Mesenchymal stem cell (in vitro differentiated cells and primary cell): ENCODE measurements at places on chromosomes 6 and 20.

DNA sequence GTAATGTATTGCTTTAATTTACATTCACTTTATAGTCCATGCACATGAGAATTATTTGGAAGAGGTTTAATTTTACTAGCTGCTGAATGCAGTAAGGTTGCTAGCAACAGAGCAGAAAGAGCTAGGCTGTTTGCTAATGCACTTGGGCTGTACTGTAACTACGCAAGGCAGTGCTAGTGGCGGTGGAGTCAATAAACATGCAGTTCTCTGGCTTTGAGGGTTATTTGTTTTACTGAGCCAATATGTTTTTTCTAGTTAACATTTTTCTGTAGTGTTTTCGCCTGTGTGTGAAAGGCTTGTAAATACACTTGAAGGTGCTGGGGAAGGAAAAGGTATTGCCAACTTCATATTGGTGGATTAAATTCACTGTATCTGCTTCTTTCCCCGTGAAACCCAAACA is 112.8 kb downstream of the BTBD3 start:
- no peaks in the 10 kb centered on the region for H3K4me1 ChIP-seq
- H3K27me3 ChIP-seq, result no peaks in the 10 kb centered on the region
- H3K4me3 ChIP-seq, result no peak overlapping the region
- DNase-seq, result no peak

DNA sequence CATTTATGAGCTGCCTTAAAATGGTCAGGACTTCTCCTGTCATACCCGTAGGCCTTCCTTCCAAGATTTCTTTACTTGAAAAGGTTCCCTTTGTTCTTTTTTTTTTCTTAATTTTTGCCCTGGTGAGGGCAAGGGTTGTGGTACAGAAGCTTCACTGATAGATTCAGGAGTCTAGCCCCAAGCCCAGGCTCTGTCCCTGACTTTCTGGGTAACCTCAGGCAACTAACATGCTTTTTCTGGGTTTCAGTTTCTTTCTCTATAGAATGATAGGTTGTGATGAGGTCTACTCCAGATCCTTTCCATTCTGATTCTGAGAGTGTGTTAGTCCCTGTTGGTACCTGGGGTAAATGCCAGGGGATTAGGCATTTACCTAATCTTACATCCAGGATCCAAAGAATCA is 21.2 kb downstream of the SNPH start:
- DNase-seq, result no peak
- no peak overlapping the region for H3K4me3 ChIP-seq

DNA sequence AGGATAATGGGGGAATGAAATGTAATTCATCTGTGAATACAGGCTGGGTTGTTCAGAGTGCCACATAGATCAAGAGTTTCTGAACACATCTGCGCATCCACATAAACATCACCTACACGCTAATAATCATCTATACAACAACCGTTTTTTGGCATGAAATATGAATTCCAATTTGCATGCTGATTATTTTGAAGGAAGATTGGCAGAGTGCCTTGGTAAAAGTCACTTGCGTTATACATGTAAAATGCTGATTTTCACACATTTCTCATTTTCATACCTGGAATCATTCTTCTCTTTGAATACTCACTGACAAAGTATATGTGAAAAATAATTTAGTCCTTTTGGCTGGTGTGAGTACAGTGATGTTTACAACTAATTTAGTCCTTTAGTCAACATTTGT is 17.7 kb downstream of the COL9A1 start:
- peaks cover 12% of the 10 kb centered on the region for H3K4me1 ChIP-seq
- no peaks in the 10 kb centered on the region for H3K36me3 ChIP-seq
- peaks cover 74% of the 10 kb centered on the region for H3K27me3 ChIP-seq
- no peak overlapping the region for H3K27ac ChIP-seq

- no peak for DNase-seq
- H3K27ac ChIP-seq, result no peak overlapping the region
- peaks cover 59% of the 10 kb centered on the region for H3K36me3 ChIP-seq
- H3K4me3 ChIP-seq, result no peak overlapping the region
- H3K27me3 ChIP-seq, result no peaks in the 10 kb centered on the region
Measured at GRCh38 chr20:63696306-63696627, 185 bp upstream of the TNFRSF6B start.

GRCh38 chr6:17476511-17476910 is 83.1 kb downstream of the CAP2 start:
- no peak overlapping the region for H3K4me3 ChIP-seq
- H3K4me1 ChIP-seq, result peaks cover 1% of the 10 kb centered on the region
- no peak for DNase-seq
- H3K36me3 ChIP-seq, result no peaks in the 10 kb centered on the region
- H3K27me3 ChIP-seq, result no peaks in the 10 kb centered on the region
- no peak overlapping the region for H3K27ac ChIP-seq

DNA sequence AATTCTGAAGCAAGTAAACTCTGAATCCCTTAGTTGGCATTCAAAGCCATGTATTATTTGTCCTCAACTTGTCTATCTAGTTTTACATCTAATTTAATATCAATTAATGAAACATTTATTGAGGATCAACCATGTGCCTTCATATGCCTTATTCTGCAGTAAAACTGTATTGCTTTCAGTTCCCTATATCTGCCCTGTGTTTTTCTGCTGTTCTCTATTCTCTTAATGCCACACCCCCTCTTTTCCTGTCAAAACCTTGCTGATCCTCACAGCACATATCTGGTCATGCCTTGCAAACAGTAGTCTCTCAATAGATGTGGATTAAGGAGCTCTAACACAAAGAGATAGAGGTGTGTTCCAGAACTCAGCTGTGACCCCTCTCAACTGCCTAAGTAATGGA is 2.0 kb downstream of the FIG4 start:
- H3K4me1 ChIP-seq, result no peaks in the 10 kb centered on the region
- DNase-seq, result no peak
- no peak overlapping the region for H3K4me3 ChIP-seq
- no peak overlapping the region for H3K27ac ChIP-seq
- no peaks in the 10 kb centered on the region for H3K27me3 ChIP-seq
- H3K36me3 ChIP-seq, result peaks cover 11% of the 10 kb centered on the region

- peaks cover 8% of the 10 kb centered on the region for H3K36me3 ChIP-seq
- no peaks in the 10 kb centered on the region for H3K27me3 ChIP-seq
- no peak for DNase-seq
- H3K27ac ChIP-seq, result no peak overlapping the region
- peaks cover 1% of the 10 kb centered on the region for H3K4me1 ChIP-seq
Measured at GRCh38 chr6:157789861-157790260, 33.2 kb upstream of the SNX9 start.

DNA sequence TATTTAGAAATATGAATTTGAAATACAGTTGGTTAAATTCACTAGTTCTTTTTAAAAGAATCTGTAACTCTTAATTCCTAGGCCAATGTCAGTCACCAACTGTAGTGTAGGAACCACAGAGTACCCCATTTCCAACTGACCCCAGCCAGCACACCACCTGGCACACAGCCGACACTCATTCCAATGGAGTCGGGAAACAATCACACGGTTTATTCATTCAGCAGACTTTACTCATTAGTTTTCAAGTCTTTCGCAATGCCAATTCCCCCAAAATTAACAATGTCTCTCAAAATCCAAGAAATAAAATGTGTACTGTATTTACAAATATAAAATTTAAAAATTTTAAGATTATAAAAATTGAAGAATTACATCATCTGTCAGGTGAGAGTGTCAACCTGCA is 13.5 kb downstream of the ARG1 start:
- H3K4me3 ChIP-seq, result no peak overlapping the region
- no peak overlapping the region for H3K27ac ChIP-seq
- no peak for DNase-seq
- H3K36me3 ChIP-seq, result peaks cover 92% of the 10 kb centered on the region
- H3K27me3 ChIP-seq, result no peaks in the 10 kb centered on the region

DNA sequence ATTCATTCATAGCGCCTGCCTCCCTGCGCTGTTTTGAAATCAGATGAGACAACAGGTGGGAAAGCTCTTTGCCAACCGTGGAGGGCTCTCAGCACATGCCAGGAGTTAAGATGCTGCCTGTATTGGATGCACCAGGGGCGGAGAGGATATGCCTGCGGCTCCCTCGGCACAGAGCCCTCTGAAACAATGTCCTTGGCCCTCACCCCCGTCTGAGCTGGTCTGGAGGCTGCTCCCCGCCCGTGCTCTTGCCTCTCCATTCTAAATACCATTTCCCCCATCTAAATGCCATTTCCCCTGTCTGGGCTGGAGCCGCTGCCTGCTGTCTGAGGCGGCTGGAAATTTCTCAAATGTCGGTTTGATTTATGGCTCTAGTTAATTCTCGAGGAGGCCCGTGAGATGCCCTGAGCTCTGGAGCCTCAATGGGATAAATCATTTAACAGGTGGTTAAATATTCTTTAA is 50.8 kb upstream of the MLN start:
- peaks cover 39% of the 10 kb centered on the region for H3K4me1 ChIP-seq
- H3K27ac ChIP-seq, result peak overlapping the region; percentile 11
- H3K4me3 ChIP-seq, result no peak overlapping the region
- H3K36me3 ChIP-seq, result no peaks in the 10 kb centered on the region
- peaks cover 58% of the 10 kb centered on the region for H3K27me3 ChIP-seq

DNA sequence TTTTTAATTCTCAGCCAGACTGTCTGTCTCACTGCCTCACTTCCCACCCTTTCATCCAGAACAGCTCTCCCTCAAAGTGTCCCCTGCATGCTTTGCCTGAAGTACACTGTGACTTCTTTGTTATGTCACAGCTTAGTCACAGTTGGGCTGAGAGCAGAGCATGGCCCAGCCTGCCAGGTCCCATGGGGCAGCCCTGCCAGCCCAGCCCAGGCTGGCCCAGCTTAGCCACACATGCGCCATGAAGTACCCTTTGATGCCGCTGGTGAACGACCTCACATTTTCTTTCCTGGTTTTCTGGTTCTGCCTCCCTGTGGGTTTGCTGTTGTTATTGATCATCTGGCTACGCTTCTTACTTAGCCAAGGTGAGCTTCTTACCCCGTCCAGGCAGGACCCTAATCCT is at the start of gene ADIG:
Gene ADIG (plus strand): TSS at position 185 of the 400 bp plus-strand sequence. CDS start 54 bp downstream, at position 239.
- peaks cover 3% of the 10 kb centered on the region for H3K27me3 ChIP-seq
- H3K36me3 ChIP-seq, result peaks cover 25% of the 10 kb centered on the region
- H3K4me1 ChIP-seq, result peaks cover 29% of the 10 kb centered on the region
- no peak within 1 kb of the TSS for H3K27ac ChIP-seq

GRCh38 chr6:124822204-124822613 is 140.0 kb upstream of the RNF217 start:
- H3K27ac ChIP-seq, result no peak overlapping the region
- H3K4me3 ChIP-seq, result no peak overlapping the region
- no peaks in the 10 kb centered on the region for H3K27me3 ChIP-seq
- no peak for DNase-seq

GRCh38 chr20:46913329-46914044 is 18.8 kb downstream of the EYA2 start:
- H3K4me1 ChIP-seq, result no peaks in the 10 kb centered on the region
- DNase-seq, result no peak
- H3K4me3 ChIP-seq, result no peak overlapping the region
- no peaks in the 10 kb centered on the region for H3K36me3 ChIP-seq
- H3K27ac ChIP-seq, result no peak overlapping the region

- H3K27ac ChIP-seq, result no peak overlapping the region
- H3K4me3 ChIP-seq, result no peak overlapping the region
- H3K27me3 ChIP-seq, result no peaks in the 10 kb centered on the region
- DNase-seq, result no peak
Measured at GRCh38 chr6:51477711-51478311, 609.6 kb downstream of the PKHD1 start.

GRCh38 chr6:138538390-138539031 is 39.2 kb upstream of the NHSL1 start:
- no peaks in the 10 kb centered on the region for H3K36me3 ChIP-seq
- no peak overlapping the region for H3K27ac ChIP-seq
- peak; percentile 61 for DNase-seq
- H3K4me3 ChIP-seq, result no peak overlapping the region

DNA sequence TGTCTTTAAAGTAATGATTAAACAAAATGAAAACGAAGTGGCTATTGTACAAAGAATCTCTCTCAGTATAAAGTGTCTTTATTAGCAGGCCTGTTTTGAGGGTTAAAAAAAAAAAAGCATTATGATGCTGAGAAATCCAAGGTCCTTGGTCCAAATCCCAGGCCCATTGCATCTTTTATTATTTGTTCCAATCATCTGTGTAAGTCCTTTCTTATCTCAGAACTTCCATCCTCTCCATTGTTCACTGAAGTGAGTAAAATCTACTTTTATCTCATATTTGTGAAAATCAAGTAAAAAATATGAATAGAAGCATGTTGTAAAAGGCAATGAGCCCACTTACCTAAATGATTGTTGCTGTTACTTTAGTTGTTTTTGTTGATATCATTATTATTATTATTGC is 499.1 kb upstream of the JAG1 start:
- no peak overlapping the region for H3K4me3 ChIP-seq
- H3K27ac ChIP-seq, result no peak overlapping the region
- DNase-seq, result no peak
- no peaks in the 10 kb centered on the region for H3K27me3 ChIP-seq

GRCh38 chr20:10771435-10772140 is 97.8 kb upstream of the JAG1 start:
- no peak overlapping the region for H3K4me3 ChIP-seq
- no peaks in the 10 kb centered on the region for H3K27me3 ChIP-seq
- no peaks in the 10 kb centered on the region for H3K36me3 ChIP-seq

DNA sequence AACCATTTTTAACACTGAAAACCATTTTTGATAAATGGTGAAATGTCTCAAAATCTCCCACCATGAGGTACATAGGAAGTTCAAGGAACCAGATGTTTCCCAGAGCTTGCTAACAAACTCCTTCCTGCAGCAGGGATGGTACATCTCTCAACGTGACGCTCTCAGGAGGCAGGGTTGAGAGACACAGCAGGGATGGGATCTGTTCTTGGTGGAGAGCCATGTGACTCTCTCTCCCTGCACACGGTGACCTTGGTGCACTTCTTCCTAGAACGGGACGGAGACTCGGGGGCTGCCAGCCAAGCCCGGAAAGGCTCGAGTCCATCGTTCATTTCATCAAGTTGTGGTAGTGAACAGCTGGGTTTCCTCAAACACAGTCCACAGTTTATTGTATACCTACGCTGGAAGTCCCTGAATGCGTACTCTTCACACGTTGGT is 94.2 kb downstream of the FAM50B start:
- H3K27me3 ChIP-seq, result peaks cover 4% of the 10 kb centered on the region
- H3K27ac ChIP-seq, result no peak overlapping the region
- peaks cover 2% of the 10 kb centered on the region for H3K4me1 ChIP-seq
- H3K4me3 ChIP-seq, result no peak overlapping the region
- DNase-seq, result peak; percentile 51
- no peaks in the 10 kb centered on the region for H3K36me3 ChIP-seq

GRCh38 chr20:58028123-58028522 is 200.3 kb downstream of the ANKRD60 start:
- no peaks in the 10 kb centered on the region for H3K4me1 ChIP-seq
- H3K27ac ChIP-seq, result no peak overlapping the region
- no peak overlapping the region for H3K4me3 ChIP-seq
- H3K36me3 ChIP-seq, result no peaks in the 10 kb centered on the region
- no peak for DNase-seq
- peaks cover 73% of the 10 kb centered on the region for H3K27me3 ChIP-seq

DNA sequence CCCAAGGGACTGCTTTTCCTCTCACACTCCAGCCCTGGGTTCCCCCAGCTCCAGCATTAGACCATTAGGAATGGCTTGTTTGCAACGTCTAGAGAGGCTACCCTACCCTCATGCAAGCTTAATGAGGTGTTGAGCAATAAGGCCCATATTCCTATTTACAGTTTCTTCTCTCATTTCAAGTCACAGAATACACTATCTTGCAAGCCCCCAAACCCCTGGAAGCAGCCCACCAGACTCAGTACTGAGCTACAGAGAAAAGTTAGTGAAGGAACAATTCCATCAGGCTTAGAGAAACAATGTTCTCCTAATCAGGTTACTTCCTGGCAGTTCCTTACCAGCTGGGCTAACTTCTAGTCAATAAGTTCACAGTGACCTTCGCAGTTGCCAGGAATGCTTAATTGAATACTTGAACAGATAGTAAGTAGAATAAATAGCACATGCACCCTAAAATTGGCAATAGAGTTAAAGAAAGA is 606.5 kb upstream of the NOX3 start:
- no peak overlapping the region for H3K27ac ChIP-seq
- H3K4me1 ChIP-seq, result no peaks in the 10 kb centered on the region
- H3K4me3 ChIP-seq, result no peak overlapping the region
- no peaks in the 10 kb centered on the region for H3K36me3 ChIP-seq
- no peak for DNase-seq
